ENCODE measurements at places on chromosomes 1 and 21.

DNA sequence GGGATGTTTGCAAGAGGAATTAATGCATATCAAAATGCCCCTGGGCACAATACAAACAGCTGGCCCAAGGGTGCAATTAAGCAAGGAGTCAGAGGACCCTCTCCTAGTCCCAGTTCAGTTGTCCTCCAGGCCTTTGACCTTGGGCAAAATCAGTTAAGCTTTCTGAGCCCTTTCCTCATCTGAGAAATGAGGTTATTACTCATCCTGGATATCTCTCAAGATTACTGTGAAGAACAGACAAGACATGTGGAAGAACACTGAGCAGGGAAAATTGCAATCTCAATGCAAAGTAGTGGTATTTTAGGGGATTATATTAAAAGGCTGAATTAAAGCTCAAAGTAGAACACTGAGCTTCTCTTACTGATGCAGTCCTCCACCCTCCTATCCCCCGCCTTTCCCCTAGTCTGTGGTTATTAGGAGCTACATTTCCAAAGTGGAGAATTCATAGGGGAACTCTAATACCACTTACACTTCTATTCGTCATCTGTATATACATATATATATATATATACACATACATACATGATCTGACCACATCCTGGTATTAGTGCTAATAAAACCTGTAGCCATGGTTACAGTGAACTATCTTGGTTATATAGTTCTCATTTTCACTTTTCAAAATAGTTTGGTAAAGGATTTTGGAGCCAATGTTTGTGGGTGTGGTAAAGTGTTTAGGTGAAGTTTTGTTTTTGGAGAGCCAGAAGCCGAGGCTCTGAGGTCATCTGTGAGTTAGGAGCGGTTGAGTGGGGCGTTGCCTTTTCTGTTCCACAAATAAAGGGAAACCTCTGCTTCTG is 18.1 kb downstream of the KIAA0040 start:
- DNase-seq, result no peak

- DNase-seq, result peak; percentile 85
Observed at GRCh38 chr1:209747580-209748262, 8.1 kb upstream of the TRAF3IP3 start.

- no peak for DNase-seq
Observed at GRCh38 chr21:43944078-43944633, 68.0 kb upstream of the TRAPPC10 start.

DNA sequence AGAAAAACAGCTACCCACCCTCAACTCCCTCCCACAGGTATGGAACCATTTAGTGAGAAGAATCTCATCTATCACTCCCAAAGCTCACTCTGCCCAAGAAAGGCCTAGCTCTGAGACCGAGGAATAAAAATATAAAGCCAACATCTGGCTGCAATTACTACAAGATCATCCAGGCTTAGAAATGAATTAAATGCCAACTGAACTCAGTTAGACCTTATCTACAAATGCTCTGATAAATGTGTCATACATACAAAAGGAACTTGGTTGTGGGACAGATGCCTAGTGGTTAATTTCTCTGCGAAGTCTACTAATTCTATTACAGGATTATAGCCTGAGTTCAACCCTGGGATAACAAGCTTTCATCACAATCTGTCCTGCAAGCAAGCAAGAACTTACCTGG is 6.7 kb downstream of the ADIPOR1 start:
- DNase-seq, result no peak

- DNase-seq, result no peak
Observed at GRCh38 chr1:175797576-175797975, 54.2 kb upstream of the TNR start.

DNA sequence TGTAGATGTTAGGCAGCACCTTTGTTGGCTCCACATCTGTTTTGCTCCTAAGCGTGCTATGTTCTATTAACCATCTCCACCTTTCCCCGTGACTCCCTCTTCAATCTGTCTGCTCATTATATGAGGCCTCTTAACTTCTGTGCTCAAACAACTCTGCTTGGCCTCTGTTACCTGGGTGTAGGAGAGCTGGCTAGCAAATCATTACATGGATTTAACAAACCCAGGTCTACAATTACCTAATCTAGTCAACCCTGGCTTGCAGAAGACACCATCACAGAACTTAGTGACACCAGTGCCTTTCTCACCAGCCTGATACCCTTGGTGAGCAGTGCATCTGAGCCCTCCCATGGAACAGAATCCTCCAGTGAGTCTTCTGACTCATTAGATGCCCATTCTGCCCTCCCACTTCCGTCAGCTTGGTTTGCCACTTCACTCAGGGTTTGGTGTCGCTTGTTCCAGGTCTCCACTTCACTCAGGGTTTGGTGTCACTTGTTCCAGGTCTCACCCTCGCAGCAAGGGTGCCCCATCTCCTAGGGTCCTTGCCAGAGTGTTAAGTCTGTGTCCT is 92.0 kb upstream of the KIF26B start:
- no peak for DNase-seq

DNA sequence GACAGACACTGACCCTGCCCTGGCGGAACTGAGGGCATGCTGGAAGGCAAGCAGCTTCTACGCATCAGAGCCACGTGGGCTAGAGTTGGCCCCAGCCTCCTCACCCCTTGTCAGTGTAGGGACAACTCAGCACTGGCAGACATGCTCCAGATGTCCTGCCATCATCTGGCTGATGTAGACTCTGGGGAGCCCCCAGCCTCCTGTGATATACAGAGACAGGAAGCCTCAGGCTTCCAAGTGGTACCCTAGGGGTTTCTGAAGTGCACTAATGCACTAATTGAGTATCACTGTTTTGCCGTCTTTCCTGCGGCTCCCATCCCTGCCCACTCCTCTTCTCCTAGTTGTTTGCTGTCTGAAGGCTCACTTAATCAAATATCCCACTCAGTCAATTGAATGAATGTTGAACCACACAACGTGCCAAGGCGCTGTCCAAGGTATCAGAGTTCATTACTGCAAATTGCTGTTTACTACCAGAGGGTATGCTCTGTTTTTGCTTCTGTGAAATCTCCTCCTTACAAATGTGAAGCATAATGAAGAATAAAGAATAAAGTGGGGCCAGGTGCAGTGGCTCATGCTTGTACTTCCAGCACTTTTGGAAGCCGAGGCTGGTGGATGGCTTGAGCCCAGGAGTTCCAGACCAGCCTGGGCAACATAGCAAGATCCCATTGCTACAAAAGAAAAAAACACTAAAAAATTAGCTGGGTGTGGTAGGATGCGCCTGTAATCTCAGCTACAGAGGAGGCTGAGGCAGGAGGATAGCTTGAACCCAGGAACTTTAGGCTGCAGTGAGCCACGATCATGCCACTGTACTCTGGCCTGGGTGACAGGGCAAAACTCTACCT is 76.4 kb upstream of the ZBTB18 start:
- DNase-seq, result no peak

- no peak for DNase-seq
Observed at GRCh38 chr21:45478115-45478801, 64.0 kb downstream of the SLC19A1 start.

DNA sequence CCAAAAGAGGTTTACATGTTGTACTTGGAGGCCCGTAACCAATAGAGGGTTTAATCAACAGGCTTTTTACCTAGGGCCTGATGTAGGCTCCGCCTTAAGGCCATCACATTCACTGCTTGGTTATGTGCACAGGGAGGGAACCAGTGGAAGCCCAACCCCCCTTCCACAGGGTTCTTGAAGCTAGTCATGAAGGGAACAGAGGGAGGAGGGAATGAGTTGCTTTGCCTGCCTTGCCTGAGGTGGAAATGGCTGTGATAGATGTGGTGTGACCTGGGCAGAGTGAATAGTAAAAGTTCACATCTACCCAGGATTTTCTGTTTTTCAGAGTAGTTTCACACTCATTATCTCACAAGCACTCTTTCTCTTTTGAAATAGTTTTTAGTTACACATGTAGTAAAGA is 215.1 kb downstream of the ST6GALNAC3 start:
- DNase-seq, result no peak

- DNase-seq, result no peak
Observed at GRCh38 chr1:229186373-229187056, 84.4 kb upstream of the RAB4A start.
